ENCODE measurements at places on chromosomes 2 and 18. TPM values are rescaled to one million over a fixed set of nuclear protein-coding genes. Genes with fewer than 3 reads are reported as not detected.

RESP18 gene
- not detected for total RNA-seq

DNA sequence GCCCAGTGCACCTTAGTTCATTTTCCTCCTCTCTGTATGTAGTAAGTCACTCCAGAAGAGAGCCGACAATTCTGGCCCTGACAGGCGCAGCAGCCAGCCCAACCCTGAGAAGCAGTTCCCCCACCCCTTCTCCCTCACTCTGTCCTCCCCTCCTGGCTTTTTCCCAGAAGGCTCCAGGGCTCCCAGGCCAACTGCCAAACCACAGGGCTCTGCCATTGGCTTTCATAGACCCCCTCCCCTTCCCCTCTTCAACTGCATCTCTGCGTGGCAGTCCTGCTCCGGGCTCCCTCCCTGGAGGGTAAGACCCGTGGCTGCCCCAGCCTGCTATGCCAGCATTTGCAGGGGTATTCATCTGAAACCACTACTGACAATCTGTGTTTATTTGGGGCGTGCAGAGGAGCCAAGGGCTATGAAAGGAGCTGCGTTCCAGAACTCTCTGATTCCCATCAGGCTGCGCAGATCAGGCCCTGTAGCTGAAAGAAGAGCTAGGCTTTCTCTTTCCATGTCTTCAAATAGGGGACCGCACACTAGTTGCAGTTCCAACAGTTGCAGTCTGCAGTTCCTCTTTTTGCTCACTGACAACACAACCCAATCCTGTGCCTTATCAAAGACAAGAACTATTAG, 388.6 kb upstream of the TNP1 start:
- peak; percentile 74 for DNase-seq
- no peak overlapping the region for H3K4me3 ChIP-seq
- no peaks in the 10 kb centered on the region for H3K27me3 ChIP-seq
- H3K4me1 ChIP-seq: peaks cover 34% of the 10 kb centered on the region
- peak overlapping the region; percentile 73 for H3K27ac ChIP-seq

MXD1 gene
- total RNA-seq: 3.1 TPM

DNA sequence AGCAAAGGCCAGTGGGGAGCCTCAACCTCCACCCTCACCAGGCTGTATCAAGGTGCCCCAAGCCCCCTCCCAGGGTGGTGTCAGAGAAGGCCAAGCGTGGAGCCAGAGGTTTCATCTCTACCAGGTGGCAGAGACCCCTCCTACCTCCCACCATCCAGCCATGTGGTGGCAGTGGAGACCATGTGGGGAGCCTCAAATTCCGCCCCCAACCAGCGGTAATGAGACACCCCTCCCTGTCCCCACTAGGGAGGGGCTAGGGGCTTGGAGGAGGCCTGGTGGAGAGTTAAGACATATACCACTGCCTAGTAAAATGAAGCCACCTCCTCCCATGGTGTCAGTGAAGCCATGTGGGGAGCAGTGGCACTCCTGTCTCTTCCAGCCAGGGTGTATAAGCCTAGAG, 24.4 kb upstream of the YPEL5 start:
- H3K4me3 ChIP-seq: no peak overlapping the region
- H3K4me1 ChIP-seq: no peaks in the 10 kb centered on the region

CNDP1 gene
- not detected for total RNA-seq

ANKRD62 gene
- not detected for total RNA-seq

- no peaks in the 10 kb centered on the region for H3K27me3 ChIP-seq
- peaks cover 2% of the 10 kb centered on the region for H3K36me3 ChIP-seq
- peaks cover 2% of the 10 kb centered on the region for H3K4me1 ChIP-seq
- peak; percentile 81 for DNase-seq
Observed at GRCh38 chr18:10851824-10852319, 297.5 kb downstream of the PIEZO2 start.

GRCh38 chr2:195659982-195660890, 3.2 kb downstream of the SLC39A10 start:
- H3K27ac ChIP-seq: no peak overlapping the region
- peak; percentile 82 for DNase-seq
- H3K36me3 ChIP-seq: no peaks in the 10 kb centered on the region
- H3K4me3 ChIP-seq: peak overlapping the region; percentile 96
